ENCODE measurements at places on chromosomes 2 and 18.

- no peak for DNase-seq
These were observed 1.5 kb downstream of the ACSL3 start for GRCh38 chr2:222862106-222862908.

GRCh38 chr2:23622466-23622865 lies 237.5 kb downstream of the KLHL29 start:
- DNase-seq = no peak

DNA sequence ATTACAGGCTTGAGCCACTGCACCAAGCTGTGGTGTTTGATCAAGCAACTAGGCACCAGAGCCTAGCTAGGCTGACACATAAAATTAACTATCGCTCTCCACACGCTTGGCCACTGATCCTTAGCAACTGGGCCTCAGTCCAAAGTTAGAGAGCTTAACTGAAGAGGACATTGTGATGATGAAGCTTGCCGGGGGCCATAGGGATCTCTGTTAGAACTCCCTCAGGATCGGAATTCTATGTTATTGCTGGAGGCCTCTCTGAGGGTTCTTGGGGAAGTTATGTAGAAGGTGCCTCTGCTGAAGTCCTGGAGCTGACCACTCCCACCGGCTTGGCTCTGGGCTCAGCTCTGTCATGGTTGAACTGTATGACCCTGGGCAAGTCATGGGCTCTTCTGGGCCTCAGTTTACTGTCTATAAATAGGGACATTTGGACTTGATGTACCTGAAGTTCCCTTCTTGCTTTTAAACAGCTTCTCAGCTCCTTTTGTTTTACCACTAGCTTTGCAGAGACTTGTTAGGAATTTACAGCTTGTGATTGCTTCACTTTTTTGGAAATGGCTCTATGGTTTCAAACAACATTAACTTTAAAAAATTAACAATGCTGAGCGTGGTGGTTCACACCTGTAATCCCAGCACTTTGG lies 44.1 kb downstream of the GATA6 start:
- peak; percentile 83 for DNase-seq

DNA sequence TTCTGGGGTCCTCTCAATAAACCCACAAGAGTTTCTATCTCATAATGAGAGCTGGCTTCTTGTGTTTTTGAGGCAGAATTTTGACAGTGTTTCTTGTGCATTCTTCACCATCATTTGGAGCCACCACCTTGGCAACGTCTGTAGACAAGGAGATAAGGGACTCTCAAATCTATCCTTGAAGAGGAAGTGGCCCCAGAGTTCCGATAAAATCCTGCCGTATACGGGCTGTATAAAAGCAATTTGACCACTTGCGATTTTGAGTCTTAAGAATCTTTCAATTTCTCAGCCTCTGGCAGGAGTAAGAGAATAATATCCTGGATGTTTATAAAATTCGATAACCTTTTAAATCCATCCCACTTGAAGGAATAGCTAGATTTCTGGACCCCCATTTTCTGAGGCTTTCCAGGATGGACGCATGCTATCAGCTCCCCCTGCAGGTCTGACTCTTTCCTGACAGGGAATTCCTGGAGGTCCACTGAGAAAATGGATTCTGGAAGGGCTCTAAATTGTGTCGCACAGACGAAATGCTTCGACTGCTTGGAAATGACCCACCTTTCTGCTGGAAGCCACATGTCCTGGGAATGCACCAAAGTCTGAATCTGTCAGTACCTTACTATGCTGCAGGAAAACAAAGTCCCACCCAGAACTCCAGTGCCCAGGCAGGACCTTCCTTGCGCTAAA lies 54.1 kb downstream of the E2F6 start:
- DNase-seq = peak; percentile 12

DNA sequence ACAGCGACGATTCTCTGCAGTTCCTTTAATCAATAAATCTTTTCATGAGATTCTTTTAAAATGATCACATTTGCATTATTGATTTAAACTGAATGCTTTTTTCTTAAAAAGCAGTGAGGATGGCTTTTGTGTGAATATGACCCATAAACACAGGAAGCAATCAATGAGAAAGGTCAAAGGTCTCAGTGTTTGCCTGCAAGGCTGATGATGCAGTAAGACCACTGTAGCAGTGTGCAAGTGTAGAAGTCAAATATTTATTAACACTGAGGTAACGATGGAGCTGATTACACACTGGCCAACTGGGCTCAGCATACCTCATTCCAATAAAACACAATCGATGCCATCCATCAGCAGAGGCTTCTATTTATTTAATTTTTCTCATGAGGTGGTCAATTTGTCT lies 633.5 kb downstream of the DCDC2C start:
- no peak for DNase-seq

GRCh38 chr2:53051157-53051556 lies 716.4 kb upstream of the CHAC2 start:
- no peak for DNase-seq

- DNase-seq = no peak
These were observed 53.7 kb upstream of the MGAT5 start for GRCh38 chr2:134200036-134200618.

- DNase-seq = no peak
These were observed 115.1 kb upstream of the PPP1CB start for GRCh38 chr2:28636491-28636890.

GRCh38 chr2:205889114-205889513 lies 196.9 kb downstream of the INO80D start:
- no peak for DNase-seq

Measured in NCI-H2029 treated with DMSO at 0.1 percent for 48 hours (cell line).